Daoy (cell line): ENCODE measurements at places on chromosomes 3 and 15. TPM values are rescaled to one million over a fixed set of nuclear protein-coding genes. Genes with fewer than 3 reads are reported as not detected.

GRCh38 chr15:64187396-64188191, 24.8 kb upstream of the PPIB start:
- no peak for DNase-seq

Gene ARGFX
- total RNA-seq, result not detected in 2 replicates

GRCh38 chr3:170277833-170278580, 55.8 kb downstream of the PRKCI start:
- DNase-seq, result no peak

DNA sequence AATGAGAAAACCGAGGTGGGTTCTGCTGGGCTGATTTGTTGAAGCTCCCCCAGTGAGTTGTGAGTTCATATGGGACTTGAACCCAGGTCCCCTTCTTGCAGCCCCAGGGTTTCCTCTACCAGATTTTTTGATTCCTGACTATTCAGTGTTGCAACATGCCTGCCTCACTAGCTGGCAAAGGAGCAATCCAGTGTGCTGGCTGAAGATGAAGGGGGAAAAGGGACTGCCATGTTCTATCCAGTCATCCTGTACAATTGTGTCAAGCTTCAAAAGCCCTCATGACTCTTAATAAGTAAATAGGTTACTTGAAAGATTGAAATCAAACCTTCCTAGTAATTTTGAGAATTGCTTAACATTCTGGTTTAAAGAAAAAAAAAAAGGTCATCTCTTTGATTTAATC, 211.5 kb upstream of the TP63 start:
- no peak for DNase-seq

DNA sequence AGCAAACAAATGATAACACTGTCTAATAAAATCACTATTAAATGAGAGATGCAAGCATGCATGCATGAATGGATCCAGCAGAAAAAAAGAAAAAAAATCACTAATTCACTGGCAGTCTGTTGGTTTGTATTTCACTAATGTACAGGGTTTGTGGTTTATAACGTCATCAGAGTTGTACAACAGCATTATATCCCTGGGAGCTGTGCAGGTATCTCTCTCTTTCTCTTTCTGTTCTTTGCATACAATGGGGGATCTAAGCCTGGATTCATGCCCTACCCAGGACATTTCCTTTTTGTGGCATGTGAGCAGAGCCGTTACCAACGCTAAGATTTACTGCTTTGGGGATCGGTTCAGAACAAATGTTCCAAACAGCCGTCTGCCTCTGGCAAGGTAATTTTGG, 229.5 kb downstream of the SOX2 start:
- DNase-seq, result no peak

GRCh38 chr3:123499322-123499721, 50.4 kb upstream of the ADCY5 start:
- DNase-seq, result no peak

- no peak for DNase-seq
These were observed 160.4 kb upstream of the KCNH8 start for GRCh38 chr3:18987862-18988447.

DNA sequence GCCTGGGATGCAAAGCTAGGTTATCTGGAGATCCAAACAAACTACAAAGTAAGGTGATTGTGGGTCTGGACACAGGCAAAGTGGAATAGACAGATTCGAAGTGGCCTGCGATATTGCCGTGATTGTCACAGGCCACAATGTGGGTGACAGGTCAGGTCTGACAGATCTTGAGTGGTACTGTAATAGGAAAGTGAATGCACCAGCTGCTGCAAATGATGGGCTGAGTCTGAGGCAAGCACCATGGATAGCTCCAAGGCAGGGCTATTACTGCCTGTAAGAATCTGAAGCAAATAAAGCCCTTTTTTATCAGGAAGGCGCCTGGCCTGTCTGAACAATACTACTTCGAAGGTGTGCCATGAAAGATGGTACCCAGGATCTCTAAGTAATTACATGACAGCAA, 10.0 kb downstream of the ARMC8 start:
- DNase-seq, result no peak

DNA sequence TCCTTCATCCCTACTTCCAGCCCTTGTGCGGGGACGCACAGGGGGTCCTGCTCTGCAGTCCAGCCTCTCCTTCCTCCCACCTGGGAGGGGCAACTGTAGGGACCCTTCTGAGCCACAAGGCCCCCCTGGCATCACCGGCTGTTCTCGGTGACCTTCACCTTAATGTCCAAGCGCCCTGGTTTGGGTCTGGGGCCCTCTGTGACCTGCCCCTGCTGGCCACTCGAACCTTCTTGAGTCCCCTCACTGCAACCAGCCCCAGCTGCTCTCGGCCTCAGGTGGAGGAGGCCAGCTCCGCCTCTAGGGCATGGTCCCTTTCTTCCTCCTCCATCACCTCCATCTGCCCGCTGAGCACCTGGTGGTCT, 57.9 kb downstream of the RGMA start:
- no peak for DNase-seq

GRCh38 chr15:89197503-89197971, 23.8 kb downstream of the RLBP1 start:
- no peak for DNase-seq

- DNase-seq, result no peak
These were observed 253.9 kb downstream of the RORA start for GRCh38 chr15:60975218-60975617.

Gene UMPS
- total RNA-seq, result 87.9 and 94.6 TPM in 2 replicates

DNA sequence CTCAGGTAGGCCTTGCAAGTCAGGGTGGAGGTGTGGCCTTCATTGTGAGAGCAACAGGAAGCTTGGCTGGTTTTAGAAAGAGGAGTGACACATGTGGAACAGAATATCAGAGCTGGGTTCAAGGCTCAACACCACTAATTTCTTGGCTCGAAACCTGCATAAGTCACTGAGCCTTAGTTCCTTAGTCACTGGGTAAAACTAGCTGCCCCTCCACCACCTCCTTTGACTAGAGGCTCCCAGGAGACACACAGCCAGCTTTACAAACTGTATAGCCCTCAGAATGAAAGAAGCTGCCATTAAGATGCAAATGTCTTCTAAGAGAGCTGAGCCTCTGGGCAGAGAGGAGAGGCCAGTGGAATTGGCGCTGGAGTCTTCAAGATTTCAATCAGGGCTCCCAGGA, 67.7 kb downstream of the CERS3 start:
- no peak for DNase-seq

Gene GATA2
- 7.5 and 12.2 TPM in 2 replicates for total RNA-seq

- no peak for DNase-seq
These were observed 121.8 kb upstream of the ARRDC4 start for GRCh38 chr15:97838606-97839210.

- DNase-seq, result no peak
These were observed 55.8 kb downstream of the TNFAIP8L3 start for GRCh38 chr15:51038974-51039319.

Gene LMAN1L
- not detected in 2 replicates for total RNA-seq

DNA sequence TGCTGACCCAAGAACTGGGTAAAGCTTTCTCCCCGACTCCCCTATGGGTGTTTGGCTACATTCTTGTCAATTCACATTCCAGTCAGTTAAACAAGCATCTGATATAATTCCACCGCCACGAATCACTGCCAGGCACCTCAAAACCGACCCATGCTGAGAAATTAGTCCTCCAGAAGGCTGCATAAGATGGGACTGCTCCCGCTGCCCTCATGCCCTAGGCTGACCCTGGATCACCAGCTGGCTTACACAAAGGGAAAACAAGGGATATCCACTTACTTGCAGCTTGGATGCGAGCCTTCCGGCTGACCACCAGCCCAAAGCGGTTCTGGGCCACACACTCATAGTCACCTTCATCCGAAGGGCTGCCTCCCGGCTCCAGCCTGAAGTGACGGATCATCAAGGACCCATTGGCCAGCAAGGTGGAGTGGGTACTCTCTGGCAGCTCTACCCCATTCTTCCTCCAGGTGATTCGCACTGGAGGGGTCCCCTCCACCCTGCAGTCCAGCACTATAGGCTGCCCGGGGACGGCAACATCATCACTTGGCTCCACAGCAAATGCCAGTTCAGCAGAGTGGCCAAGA, 2.9 kb downstream of the IGDCC3 start:
- no peak for DNase-seq

- no peak for DNase-seq
These were observed 63.2 kb upstream of the IQSEC1 start for GRCh38 chr3:13136426-13136825.

GRCh38 chr15:28140062-28140461, 40.9 kb upstream of the OCA2 start:
- no peak for DNase-seq

DNA sequence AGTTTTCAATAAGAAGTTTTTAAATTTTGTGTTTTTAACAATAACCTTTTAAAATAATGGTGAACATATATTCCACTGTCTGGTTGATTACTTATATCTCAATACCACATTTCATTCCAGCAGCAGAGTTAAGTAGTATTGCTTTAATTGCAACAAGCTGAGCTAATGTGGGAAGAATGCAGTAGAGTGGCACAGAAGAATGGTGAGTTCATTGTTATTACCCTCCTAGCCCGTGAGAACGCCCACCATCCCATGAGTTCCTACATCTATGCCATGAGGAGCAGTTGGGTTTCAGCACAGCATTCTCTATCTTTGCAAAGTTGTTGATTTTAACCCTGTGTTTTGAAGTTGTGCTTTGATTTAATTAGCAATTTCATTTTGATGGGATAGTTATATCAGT, 17.8 kb upstream of the NR2E3 start:
- DNase-seq, result peak; percentile 90

GRCh38 chr3:18734309-18734708, 309.2 kb upstream of the SATB1 start:
- no peak for DNase-seq

Gene PARL
- 73.9 and 88.0 TPM in 2 replicates for total RNA-seq

DNA sequence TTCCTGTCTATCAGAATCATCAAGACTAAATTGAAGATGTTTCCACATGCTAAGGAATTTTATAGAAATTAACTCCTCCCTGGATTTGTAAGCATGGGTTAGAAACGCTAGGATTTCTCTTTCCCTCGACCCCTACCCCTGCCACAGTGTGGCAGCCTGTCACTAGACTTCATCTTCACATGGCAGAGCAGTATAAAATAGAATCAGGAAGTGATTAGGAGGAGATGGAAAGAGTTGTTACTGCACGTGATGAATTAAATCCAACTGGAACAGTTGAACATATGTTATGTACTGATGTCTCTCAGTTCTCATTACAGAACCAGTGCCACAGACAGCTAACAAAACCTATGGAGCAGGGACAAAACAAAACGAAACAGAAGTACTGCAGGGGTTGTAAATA, 130.0 kb upstream of the BNIP2 start:
- DNase-seq, result no peak

Gene SYNM
- total RNA-seq, result 9.3 and 11.8 TPM in 2 replicates
